ENCODE measurements at places on chromosomes 5 and 9.

DNA sequence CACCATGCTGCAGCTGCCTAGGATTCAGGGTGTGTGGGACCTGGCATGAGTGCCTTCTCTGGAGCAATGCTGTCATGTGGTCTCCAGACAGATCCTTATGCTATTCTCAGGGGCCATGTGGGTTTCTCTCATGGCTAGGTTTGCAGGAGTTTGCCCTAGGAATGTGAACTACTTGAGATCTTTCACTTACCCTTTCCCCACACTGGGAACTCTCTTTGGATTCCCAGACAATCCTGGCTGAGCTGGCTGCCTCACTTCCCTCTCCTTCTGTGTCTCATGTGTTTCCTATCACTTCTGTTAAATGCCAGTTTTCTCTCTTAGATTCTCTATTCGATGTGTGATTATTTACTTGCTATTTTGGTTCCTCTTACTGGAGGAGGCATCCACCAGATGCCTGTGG, 270.2 kb upstream of the RASA1 start:
- DNase-seq = no peak

- no peak for DNase-seq
Observed at GRCh38 chr5:115461093-115461492, 83.5 kb downstream of the FEM1C start.

GRCh38 chr9:108512426-108513173, 343.2 kb downstream of the ACTL7B start:
- no peak for DNase-seq

DNA sequence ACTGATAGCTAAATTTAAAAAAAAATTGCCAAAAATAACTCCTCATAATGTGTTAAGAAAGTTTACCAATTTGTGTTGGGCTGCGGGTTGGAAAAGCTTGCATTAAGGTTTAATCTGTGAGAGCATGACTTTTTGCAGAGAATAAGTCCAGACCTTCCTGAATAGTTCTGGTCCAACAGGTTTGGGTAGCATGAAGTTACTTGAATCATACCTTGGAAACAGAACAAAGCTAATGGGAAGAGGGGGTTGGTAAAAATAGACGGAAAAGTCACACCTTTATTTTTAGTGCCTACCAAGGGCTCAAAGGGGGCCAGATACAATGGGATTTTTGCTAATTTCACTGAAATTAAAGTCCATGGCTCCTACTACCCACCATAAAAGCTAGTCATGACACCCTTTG, 17.1 kb upstream of the MATR3 start:
- DNase-seq = no peak

- no peak for DNase-seq
Observed at GRCh38 chr5:169945831-169946261, 34.4 kb downstream of the INSYN2B start.

- no peak for DNase-seq
Observed at GRCh38 chr5:133200256-133200655, 148.4 kb downstream of the HSPA4 start.

DNA sequence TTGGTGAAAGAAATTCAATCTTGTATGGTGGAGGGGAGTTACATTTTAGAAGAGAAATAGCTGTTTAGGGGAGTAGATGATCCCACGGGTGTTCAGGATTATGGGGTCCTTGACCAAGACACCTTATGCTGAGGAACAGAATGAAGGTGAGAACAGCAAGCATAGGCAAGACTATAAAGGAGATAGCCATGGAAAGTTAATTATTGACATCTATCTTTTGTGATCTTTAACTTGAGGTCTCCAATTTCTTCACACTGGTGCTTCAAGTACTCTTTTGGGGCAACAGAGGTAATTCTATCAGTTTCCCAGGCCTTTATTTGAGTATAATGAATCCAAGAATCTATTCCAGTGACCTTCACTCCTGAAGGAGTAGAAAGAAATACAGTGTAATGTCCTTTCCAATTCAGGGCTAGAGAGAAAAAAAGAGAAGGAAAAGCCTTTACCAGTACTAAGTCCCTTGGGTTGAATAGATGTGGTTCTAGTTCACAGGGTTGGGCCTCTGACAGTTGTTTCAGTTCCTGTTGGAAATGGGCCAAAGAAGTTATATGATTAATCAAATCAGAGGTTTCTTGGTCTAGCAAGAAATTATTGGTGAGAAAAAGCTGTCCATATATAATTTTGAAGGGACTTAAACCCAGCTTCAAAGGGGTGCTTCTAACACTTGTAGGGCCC, 2104.1 kb upstream of the ACO1 start:
- DNase-seq = no peak

- no peak for DNase-seq
Observed at GRCh38 chr9:113742878-113743277, 133.2 kb upstream of the ZNF618 start.

DNA sequence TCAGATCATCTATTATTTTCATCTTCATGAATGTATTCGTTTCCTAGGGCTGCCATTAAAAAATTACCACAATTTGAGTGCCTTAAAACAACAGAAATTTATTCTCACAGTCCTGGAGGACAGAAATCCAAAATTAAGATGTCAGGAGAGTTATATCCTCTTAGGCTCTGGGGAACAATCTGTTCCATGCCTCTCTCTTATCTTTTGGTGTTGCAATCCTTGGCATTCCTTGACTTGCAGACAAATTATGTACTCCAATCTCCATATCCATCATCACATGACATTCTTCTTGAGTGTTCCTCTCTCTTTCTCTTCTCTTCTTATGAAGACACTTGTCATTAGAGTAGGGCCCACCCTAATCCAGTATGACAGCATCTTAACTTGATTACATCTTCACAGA, 339.4 kb downstream of the EFNA5 start:
- DNase-seq = no peak

DNA sequence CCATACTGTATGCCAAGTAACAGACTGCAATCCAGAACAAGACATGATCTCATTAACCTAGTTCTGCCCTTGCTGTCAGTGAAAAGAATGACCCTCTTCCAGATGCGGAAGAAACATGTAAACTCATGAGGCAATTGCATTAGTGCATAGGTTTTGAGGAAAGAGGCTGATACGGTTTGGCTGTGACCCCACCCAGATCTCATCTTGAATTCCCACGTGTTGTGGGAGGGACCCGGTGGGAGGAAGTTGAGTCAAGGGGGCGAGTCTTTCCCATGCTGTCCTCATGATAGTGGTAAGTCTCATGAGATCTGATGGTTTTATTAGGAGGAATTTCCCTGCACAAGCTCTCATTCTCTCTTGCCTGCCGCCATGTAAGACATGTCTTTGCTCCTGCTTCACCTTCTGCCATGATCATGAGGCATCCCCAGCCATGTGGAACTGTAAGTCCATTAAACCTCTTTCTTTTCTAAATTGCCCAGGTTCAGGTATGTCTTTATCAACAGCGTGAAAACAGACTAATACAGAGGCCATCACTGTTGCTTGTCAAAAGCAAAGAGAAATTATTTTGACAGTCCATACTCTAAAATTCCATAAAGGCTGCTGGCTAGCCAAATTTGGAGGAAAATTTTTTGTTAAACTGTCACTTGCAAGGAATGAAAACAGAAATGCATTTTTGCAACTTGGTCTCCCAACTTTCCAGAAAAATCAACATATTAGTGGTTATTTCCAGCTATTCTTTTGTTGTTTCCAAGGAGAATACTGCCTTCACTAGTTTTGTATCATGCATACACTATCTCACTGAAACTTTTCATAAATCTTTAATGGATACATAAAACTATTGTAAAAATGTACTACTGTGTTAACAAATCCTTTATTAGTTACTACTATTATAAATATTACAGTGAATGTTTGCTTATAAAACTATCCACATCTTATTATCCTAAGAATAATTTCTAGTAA, 3.2 kb upstream of the ARL15 start:
- DNase-seq = no peak

GRCh38 chr5:116176121-116176520, 91.3 kb downstream of the COMMD10 start:
- DNase-seq = no peak

DNA sequence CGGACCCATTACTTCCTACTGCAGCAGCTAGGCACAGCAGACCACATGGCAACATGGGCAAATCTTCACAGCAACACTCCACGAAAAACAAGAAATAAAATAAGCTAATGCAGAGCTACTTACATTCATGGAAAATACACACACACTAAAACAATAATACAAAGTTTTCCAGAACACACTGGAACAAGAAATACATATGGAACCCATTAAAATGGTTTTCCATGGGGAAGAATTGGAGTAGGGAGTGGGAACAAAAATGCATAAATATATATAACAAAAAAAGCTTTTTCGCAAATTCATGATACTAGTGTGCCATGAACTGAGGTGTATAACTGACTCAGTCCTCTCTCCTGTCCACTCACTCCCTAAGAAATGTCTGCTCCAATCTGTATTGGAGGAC, 8.3 kb downstream of the ADAMTS12 start:
- no peak for DNase-seq

DNA sequence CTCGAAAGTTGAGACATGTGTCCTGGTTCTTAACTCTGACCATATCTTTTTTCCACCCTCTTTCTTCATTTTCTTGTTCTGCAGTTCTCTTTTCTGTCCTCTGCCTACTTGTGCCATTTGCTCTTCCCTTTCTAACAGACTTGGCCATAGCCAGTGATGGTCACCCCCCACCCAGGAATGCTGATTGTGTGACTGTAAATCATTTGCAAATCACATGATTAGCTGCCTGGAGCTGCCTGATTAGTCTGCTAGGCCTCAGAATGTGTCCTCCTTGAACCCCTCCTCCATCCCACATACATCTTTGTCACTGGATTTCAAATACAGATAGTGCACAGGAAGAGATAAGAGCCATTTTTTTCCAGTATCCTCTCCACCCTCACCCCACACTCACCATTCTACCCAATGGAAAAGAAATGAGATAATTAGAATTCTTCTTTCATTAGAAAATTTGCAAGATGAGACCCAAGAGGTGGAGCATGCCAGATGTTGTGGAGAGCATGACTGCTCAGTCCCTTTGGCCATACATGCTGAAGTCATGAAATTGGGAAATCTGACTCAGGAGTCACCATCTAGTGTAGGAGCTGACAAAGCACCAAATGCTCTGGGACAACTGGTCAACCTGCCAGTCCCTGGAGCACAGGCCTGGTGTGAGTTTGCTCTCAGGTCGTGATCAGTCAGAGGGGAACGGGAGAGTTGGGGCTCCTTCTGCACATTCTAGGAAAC, 538.2 kb downstream of the CCDC171 start:
- DNase-seq = no peak

DNA sequence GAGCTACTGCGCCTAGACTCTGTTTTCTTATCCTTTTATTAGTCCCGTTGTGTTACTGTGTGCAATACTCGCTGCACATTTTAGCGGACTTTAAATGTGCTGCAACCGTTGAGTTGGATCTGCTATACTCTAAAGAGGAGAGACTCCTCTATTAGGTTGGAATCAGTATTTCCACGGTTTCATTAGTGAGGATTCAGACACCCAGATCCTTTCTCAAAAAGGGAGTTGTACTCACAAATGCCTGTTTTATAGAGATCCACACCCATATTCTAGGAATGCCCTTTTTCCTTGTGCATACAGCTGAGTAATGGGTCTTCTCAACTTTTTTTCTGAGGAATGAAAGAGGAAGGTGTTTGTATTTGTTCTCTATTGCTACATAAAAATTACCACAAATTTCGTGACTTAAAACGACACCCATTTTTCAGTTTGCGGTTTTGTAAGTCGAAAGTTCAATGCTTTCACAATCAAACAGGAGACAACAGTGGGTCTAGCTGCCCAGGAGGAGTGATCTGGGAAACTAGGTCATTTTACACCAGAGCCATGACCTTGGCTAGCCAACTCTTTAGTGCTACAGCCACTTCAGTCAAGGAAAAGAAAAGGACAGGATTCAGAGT, 52.8 kb upstream of the SLC44A1 start:
- no peak for DNase-seq

- DNase-seq = no peak
Observed at GRCh38 chr5:154627698-154628678, 127.2 kb upstream of the LARP1 start.

DNA sequence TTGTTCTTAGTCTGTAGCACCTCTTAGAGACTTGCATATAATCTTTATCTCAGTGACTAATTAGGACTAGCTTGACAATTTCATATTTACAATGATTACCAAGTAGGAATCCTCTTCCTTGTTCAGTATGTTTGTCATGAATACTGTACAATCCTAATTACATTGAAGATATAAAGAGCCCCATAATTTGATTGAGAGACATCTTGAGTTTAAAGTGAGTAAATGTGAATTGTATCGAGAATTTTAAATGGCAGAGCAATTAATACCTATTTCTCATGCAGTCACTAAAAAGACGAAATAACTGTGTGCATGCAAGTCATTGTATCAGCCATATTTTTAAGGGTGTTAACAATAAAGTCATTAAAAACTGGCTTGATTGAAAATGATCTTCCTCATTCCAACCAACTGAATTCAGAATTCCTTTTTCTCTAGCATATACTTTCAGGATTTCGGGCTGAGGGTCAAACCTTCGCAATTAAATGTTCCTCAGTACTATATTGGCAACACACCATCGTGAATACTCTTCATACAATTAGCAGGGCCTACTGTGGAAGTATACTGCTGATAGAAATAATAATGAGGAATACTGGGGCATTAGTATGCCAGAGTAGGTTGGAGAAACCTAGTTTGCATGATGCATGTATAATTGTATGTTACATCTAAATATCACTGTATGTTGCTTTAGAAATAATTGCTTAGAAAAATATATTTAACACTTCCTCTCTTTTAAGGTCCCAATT, 284.7 kb upstream of the TMEM161B start:
- DNase-seq = no peak

DNA sequence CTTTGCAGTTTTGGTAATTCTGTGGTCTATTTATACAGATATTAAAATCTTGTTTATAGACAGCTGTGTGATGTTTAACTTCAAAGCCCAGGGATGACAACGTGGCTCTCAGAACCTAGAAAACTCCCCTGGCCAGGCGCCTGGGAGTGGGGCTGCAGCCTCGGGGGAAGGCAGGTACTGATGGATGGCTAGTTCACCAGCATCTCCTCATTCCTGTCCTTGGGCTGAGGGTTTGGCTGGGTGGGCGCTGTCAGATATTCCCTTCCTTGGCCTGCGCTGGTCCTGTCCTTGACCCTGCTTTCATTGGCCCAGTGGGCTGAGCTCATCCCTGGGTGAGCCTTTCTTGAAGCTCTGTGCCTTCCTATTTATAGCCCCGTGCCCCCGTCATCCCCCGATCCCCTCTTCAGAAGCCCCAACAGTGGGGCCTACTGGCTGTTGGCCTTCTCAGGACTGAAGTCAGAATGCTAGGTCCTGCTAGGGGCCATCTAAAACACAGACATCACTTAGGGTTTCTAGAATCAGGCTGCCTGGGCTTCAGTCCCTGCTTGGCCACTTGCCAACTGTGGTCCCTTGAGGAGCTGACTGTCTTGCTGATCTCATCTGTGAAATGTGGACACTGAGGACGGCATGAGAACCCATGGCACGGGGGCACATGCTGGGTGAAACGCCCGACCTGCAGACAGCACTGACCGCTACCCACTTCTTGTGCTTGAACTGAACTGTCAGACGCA, 20.9 kb downstream of the SH3GLB2 start:
- no peak for DNase-seq

DNA sequence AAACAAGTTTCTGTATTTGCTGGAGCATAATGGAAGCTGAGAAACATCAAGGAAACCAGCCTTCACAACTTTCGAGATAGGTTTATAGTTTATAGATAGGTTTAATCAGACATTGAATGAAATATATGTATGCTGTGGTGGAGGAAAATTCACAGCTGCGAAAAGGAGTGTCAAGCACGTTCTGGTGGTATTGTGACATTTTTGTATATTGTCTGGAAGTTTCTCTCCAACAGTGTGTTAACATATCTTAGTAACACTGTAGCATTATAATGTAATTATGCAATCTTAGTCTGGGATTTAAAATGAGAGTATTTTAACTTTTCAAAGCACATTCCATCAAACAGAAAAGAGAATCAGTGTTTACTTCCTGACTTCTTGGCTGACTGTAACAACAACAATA, 50.0 kb downstream of the FCHO2 start:
- DNase-seq = no peak

- DNase-seq = no peak
Observed at GRCh38 chr5:141001844-141002604, 35.7 kb downstream of the PCDHAC2 start.

Measured in NCI-H1930 (cell line).